CD8-positive, alpha-beta memory T cell (primary cell): ENCODE measurements at places on chromosomes 4 and X. TPM values are rescaled to one million over a fixed set of nuclear protein-coding genes. Genes with fewer than 3 reads are reported as not detected.

GRCh38 chr4:89365375-89365774 lies 57.8 kb upstream of the GPRIN3 start:
- DNase-seq: no peak

DNA sequence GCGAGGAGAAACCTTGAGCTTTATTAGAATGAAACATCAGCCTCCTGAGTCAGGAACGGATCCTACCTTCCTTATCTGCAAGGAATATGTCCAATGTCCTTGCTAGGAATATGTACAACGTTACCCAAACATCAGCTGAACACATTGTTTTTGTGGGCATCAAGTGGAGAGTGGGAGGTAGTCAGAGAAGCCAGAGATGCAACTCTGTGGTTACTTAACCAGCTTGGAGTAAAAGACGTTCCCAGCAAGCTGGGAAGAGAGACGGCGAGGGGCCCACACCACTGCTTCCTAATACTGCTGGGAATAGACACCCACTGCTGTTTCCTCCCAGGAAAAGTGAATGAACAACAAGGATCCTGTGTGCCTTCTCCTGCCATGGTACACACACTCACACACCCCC lies 74.4 kb upstream of the PLAC1 start:
- no peak for DNase-seq

DNA sequence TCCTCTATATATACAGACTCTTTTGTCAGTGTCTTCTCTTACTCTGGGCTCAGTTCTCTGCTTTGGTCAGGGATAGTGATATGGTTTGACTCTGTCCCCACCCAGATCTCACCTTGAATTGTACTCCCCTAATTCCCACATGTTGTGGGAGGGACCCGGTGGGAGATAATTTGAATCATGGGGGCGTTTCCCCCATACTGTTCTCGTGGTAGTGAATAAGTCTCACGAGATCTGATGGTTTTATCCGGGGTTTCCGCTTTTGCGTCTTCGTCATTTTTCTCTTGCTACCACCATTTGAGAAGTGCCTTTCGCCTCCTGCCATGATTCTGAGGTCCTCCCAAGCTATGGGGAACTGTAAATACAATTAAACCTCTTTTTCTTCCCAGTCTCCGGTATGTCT lies 144.4 kb downstream of the GLUD2 start:
- DNase-seq: no peak

DNA sequence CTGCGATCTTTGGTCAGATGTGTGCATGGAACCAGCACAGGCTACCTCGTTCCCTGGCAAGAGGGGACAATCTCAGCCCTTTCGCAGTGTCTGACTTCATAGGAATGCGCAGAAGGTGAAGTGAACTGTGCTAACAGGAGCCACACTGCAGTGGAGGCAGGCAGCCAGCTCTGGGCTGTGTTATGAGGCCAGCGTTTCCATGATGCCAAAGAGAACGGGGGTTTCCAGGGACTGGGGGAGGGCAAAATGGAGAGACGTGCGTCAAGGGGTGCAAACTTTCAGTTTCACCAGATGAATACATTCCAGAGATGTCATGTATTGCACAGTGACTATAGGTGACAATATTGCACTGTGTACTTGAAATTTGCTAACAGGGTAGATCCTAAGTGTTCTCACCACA lies 30.4 kb downstream of the CLDN34 start:
- DNase-seq: no peak

- DNase-seq: no peak
Observed at GRCh38 chr4:153452658-153453378, 13.3 kb upstream of the TMEM131L start.

DNA sequence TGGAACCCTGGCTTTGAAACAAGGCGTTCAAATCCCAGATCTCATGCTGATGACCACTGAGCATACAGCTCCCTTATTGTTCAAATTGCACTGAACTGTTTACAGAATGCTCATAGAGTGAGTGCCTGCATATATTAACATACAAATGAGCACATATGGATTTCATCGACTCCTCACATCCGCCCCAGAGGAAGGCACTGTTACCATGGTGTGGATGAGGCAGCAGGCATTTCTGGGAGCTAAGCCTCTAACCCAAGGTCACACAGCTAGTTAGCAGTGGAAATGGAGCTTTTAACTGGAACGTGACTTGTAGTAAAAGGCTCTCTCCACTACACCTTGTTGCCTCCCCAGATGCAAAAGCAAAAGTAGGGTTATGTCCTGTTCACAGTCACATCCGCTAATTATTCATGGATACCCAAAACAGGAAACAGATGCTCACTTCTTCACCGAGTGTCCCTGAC lies 289.7 kb downstream of the STK32B start:
- DNase-seq: no peak

- no peak for DNase-seq
Observed at GRCh38 chrX:17679820-17680219, 57.5 kb upstream of the SCML1 start.

DNA sequence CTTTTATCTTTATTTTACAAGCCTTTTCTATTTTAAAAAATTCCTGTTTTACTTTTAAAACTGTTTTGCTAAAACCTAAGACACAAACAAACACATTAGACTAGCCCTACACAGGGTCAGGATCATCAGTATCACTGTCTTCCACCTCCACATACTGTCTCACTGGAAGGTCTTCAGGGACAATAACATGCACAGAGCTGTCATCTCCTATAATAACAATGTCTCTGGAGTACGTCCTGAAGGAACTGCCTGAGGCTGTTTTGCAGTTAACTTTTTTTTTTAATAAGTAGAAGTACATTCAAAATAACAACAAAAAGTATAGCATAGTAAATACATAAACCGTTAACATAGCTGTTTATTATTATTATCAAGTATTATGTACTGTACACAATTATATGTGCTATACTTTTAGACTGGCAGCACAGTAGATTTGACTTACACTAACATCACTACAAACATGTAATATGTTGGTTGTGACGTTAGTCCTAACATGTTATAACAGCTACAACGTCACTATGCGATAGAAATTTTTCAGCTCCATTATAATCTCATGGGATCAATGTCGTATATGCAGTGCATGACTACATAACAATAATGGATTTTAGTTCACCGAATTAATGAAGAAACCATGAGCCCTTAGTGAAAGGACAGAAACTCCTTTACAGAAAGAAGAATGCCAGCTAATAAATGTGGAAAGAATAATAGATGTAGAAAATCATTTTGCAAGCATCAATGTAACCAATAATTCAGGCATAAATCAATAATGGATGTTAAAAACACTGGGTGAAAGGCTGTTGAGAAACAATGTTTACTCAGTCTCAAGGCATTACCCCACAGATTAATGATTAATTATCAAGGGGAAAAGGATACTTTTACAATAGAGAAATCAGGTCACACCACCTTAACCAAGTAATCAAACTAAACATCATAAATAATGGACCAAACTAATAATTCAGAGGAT lies 49.2 kb downstream of the FBXW7 start:
- no peak for DNase-seq

DNA sequence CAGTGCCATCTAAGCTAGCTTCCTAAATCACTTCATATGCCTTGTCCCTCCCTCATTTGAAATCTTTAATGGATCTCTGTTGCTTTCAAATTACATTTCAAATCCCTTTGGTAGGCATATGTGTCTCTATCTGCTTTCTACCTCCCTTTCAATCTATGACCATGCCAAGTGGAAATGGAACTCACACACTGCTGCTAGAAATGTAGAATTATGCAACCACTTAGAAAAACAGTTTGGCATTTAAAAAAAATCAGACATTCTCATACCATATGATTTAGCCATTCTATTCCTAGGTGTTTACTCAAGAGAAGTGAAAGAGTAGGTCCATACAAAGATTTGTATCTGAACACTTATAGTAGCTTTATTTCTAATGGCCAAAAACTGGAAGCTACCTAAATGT lies 413.5 kb upstream of the INTU start:
- no peak for DNase-seq

GRCh38 chr4:101370663-101371210 lies 23.4 kb upstream of the PPP3CA start:
- no peak for DNase-seq

DNA sequence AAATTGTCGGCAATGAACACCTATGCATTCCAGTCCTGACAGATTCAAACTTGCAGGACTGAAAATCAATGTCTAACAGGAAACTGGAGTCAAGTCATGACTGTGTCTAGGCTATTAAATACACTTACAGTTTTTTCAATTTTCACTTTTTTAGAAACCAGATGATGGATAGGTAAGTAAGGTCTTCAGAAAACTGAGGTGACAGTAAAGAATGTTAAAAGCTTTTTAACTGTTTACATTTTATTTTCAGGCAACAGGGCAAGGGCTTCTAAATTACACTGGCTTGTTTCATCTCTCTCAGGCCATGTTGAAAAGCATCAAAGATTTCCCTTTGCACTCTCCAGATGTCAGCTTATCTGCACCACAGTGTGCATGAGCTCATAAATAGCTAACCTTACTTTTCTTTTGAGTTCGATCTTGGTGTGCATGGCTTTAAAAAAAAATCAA lies 65.2 kb downstream of the SEC24D start:
- DNase-seq: no peak

GRCh38 chrX:49106930-49107329 lies 16.6 kb downstream of the GPKOW start:
- no peak for DNase-seq

- no peak for DNase-seq
Observed at GRCh38 chr4:113294908-113295307, 245.5 kb downstream of the ANK2 start.

DNA sequence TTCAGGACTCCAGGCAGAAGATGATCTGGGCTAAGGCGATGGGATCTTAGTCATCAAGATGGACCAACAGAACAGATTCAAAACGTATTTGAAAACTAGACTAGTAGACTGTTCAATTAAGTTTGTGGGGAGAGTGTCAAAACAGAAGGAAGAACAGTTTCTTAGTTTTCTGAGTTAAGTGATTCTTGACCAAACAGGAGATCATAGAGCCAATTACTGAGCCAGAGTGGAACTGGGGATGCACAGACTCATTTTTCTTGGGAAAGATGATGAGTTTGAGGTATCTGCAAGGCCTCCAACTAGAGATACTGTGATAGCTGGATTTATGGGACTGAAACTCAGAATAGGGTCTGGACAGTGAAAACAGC lies 119.5 kb downstream of the REELD1 start:
- no peak for DNase-seq

DNA sequence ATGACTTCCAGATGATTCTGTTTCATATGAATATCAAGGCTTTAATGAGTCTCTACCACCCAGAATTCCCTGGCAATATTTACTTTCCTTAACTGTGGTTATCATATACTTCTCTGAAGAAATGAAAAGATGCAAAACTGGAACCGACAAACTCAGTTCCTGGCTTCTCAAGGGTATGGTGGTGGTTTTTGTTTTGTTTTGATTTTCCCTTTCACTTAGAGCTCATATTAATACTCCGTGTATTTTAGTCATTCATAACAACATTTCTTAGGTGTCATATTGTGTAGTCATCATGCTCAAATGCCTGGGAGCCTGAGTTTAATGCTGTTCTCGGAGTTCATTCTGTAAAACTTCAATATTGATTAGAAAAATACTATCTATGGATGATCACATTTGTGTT lies 665 bp downstream of the TRPC5OS start:
- DNase-seq: no peak

DNA sequence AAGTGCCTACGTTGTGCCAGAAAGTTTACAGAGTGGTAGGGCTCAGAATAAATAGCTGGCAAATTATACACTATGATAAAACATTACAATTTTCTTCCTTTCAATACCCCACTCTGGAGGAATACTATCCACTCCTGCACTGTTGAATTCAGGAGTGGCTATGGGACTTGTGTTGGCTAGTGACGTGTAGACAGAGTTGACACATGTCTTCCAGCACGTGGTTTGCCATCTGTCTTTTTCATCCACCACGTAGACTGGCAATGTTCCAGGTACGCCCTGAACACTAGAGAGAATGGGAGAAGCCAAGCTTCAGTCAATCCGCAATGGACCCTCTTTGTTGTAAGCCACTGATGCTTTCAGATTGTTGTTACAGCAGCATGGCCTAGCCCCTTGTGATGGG lies 168.8 kb upstream of the RBPJ start:
- DNase-seq: no peak

- DNase-seq: no peak
Observed at GRCh38 chr4:75490155-75490554, 24.0 kb downstream of the RCHY1 start.

- no peak for DNase-seq
Observed at GRCh38 chrX:100663642-100664041, 19.6 kb downstream of the SRPX2 start.

- no peak for DNase-seq
Observed at GRCh38 chrX:9133426-9133825, 99.5 kb upstream of the FAM9B start.

DNA sequence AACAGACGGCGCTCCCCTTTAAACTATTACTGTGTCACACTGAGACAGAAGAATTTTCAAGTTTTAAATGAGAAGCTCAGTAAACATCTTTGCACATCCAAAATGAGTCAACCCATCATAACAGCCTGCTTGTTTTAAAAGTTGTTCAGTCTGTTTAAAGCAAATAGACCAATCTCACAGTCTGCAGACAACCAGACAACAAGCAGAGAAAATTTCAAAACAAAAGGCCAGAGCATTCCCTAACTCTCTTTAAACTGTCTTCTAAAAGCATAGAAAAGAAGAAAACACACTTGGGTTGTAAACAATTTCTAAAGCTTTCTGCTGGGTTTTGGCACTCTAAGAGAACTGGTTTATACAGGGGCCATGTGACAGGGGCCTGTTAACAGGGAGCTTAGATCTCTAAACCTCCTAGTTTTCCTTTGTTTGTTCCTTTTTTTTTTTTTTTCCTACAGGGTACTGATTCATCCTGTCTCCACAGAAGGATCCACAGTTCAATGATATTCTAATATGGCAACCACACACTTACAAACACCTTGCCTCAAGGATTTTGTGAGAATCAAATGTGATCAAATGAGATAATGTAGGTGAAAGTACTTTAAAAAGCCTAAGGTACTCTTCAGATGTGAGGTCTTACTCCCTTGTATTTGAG lies 100.8 kb upstream of the MAML3 start:
- DNase-seq: no peak

The MAOB gene
- total RNA-seq: not detected

The KLHL15 gene
- 8.6 TPM for total RNA-seq

The AMELX gene
- total RNA-seq: not detected

The TBC1D9 gene
- 0.13 TPM for total RNA-seq

The DSPP gene
- not detected for total RNA-seq

The UCHL1 gene
- total RNA-seq: 0.75 TPM

The MSX1 gene
- 0.24 TPM for total RNA-seq

The KIT gene
- total RNA-seq: 0.20 TPM

The SLC10A4 gene
- not detected for total RNA-seq

The PDE5A gene
- total RNA-seq: 0.44 TPM

The FAM9B gene
- not detected for total RNA-seq

The FAAH2 gene
- 2.0 TPM for total RNA-seq
